ENCODE measurements at places on chromosomes 6 and 20.

DNA sequence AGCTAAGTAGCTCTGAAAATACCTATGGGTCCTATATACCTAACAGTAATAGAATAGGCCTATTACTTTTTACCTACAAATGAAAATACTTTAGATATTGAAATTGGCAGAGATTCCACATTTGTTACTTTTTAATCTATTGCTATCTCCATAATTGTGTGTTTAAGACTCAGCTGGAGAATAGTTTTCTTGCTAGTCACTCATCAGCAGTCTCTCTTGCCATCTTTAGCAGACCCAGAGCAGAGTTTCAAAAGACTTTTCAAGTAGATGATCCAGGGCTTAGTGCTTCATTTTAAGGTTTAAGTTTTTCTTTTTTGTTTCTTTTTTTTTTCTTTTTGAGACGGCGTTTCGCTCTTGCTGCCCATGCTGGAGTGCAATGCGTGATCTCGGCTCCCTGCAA, 12.9 kb downstream of the ANKS1A start:
- no peak for DNase-seq

DNA sequence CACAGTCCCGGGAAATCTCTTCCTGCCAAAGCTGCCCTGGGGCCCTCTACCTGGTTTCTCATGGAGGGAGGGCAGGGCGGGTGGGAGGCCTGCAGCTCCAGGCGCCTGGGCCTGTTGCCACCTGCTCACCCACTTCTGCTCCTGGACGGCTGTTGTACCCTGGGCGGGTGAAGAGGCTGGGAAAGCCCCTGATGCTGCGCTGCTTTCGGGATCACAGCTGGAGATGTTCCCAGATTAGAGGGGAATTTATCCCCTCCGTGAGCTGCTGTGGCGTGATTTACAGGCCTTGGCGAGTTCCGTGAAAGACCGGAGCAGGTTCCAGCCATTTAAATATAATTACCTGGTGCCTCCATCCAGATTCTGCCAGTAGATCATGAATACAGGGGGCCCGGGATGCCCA, 12.3 kb upstream of the VSTM2L start:
- no peak for DNase-seq

DNA sequence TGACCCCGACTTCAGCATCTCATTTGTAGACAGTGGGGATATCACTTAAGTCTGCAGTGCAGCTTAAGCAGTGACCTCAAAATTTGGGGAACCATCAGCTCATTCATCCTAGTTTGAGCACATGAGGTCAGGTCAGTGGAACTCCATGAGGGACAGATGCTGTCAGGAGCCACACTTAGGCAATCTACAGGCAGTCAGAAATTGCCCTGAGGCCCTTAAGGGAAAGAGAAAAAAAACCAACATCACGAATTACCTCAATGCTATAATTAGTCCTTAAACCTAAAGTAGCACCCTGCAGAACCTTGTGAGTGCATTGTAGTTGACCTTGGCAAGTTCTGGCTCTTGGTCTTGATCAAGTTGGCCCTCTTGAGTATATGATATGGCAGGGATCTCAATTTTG, 21.1 kb downstream of the TMEM74B start:
- no peak for DNase-seq

GRCh38 chr6:134875367-134875766, 74.5 kb downstream of the ALDH8A1 start:
- DNase-seq, result no peak

DNA sequence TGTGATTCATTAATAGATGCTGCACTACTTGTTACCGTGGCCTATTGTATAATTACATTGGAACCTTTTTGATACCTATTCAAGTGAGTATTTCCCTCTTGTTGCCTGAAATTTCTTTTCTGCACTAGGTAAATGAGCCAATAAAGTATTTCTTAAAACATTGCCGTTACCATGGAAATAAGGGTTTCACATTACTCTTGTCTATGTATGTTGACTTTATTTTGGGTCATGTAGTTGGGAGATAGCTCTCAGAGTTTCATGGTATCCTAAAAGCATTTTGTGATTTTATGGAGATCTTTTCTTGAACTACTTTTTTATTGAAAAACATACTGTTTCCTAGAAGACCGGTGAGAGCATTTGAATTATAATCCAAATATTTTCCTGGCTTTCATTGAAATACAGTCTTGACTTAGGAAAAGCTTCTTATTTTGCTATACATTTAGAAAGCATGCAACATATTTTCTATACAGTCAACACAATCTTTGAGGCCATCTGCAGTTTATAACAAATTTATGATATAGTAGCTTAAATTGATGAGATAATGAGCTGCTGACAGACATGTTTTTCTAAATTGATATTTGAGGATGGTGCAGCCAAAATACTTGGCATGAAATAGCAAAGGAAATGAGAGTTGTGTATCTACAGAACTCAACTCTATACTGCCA, 650.4 kb downstream of the RFPL4B start:
- no peak for DNase-seq

Measured in GM10248 (cell line).